ENCODE measurements at places on chromosomes 4 and X.

GRCh38 chrX:129983575-129984110, 1.2 kb downstream of the BCORL1 start:
- DNase-seq = no peak

GRCh38 chrX:11655282-11656015, 10.3 kb downstream of the ARHGAP6 start:
- DNase-seq = no peak

DNA sequence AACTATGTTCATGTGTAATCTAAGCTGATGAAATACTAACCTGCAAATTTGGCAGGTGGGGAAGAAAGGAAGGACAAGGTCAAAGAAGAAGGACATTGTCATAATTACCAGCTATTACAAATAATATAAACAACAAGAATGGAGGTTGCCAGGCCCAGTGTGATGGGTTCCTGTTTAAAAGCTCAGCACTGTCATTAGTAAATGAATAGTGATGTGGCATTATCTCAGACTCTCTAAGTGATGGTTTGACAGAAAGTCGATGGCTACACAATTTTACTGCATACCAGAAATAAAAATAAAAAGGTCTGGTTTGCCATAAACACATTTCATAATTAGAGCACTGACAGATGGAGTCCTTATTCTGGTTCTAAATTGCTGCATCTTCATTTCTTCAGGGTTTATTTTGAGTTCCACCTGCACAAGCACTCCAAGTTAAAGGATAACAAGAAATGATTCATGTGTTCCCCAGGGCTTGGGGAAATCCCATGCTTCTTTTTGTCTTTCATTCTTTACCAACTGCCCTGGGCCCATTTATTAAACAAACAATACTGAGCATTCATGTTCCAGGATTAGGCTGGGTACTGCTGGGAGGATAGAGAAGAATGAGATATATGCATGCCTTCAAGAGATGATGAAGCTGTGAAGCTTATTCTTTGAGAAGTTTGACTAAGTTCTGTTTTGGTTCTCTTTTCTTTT, 367.8 kb upstream of the RASGEF1B start:
- no peak for DNase-seq

GRCh38 chr4:128582427-128582870, 227.1 kb upstream of the JADE1 start:
- DNase-seq = no peak

GRCh38 chr4:69656653-69657158, 3.7 kb upstream of the UGT2A1 start:
- DNase-seq = no peak

GRCh38 chr4:80006935-80007744, 65.9 kb downstream of the ANTXR2 start:
- DNase-seq = no peak

- DNase-seq = no peak
Observed at GRCh38 chrX:130834149-130834548, 68.9 kb downstream of the ENOX2 start.

DNA sequence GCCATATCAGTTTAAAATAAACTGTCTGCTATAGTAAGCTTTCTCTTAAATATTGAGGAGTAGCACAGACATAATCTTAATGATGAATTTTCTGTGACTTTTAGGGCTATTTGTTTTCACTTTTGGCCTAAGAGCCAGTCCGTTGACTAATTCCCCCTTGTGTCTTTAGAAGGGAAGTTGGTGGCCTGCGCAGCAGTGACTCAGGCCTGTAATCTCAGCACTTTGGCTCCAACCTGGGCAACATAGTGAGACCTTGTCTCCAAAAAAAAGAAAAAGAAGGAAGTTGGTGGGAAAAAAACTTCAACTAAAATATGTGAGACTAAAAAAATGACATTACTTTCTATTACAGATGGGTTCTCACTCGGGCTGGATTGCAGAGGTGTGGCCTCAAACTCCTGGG, 3.4 kb downstream of the NCAPG start:
- DNase-seq = no peak

GRCh38 chr4:26290321-26290720, 30.5 kb upstream of the RBPJ start:
- DNase-seq = no peak

GRCh38 chrX:154515090-154515965, 704 bp downstream of the FAM3A start:
- no peak for DNase-seq

GRCh38 chr4:154399259-154399974, 92.2 kb downstream of the DCHS2 start:
- no peak for DNase-seq

GRCh38 chr4:73734530-73735001, 5.8 kb upstream of the CXCL8 start:
- no peak for DNase-seq

DNA sequence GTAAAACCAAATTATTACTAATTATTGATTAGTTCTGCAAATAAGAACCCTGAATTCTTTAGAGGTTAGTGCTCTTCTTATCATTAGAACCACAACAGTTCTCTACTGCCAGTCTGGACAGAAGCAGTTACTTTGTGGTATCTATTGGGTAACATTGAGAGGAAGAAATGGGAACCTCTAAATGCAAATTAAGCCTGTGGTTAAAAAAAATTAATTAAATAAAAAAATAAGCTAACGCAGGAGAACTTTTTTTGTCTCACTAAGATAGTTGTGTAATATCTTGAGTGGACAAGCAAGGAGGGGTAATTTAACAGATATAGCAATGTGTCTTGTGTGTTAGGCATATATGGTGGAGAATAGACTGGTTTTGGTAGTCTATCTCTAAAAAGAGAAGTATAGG, 32.9 kb upstream of the TET2 start:
- no peak for DNase-seq

DNA sequence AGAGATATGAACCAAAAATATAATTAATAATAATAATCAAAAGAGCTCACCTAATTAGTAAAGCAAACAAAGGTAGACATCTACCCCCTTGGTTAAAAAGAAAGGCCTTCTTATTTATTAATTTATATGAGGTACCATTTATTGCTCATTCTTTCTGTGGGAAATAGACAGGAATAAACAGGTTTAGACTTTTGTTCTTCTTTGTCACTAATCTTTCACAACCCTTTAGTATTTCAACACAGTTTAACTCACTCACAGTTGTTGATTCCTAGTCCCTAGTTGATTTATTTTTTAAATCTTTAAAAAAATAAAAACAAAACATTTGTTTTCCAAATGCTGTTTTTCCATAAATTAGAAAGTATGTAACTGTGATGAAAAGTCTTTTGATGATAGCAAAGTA, 5.6 kb downstream of the PPARGC1A start:
- no peak for DNase-seq

GRCh38 chr4:18039113-18039512, 17.6 kb upstream of the LCORL start:
- DNase-seq = no peak

- DNase-seq = no peak
Observed at GRCh38 chr4:127304356-127304755, 328.4 kb upstream of the INTU start.

GRCh38 chrX:130340271-130340670, 552 bp downstream of the SLC25A14 start:
- no peak for DNase-seq

DNA sequence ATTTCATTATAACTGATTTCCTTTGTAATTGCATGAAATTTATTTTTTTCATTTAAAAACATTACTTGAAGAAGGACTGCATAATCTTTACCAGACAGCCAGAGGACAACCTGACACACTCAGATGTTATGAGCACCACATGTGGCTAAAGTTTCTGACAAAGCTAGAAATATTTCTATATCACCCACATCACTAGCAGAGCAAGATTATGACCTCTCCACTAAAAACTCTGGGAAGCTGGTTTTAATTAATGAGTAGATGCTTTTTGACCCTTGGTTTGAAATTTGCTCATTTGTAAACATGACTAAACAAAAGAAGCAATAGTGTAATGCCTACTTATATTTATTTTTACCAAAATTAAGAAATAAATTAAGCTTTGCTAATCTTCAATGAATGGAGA, 661.5 kb upstream of the EPHA5 start:
- DNase-seq = no peak

- no peak for DNase-seq
Observed at GRCh38 chr4:24473309-24473721, 111.0 kb downstream of the DHX15 start.

GRCh38 chrX:148682206-148682605, 181.8 kb downstream of the AFF2 start:
- DNase-seq = no peak

DNA sequence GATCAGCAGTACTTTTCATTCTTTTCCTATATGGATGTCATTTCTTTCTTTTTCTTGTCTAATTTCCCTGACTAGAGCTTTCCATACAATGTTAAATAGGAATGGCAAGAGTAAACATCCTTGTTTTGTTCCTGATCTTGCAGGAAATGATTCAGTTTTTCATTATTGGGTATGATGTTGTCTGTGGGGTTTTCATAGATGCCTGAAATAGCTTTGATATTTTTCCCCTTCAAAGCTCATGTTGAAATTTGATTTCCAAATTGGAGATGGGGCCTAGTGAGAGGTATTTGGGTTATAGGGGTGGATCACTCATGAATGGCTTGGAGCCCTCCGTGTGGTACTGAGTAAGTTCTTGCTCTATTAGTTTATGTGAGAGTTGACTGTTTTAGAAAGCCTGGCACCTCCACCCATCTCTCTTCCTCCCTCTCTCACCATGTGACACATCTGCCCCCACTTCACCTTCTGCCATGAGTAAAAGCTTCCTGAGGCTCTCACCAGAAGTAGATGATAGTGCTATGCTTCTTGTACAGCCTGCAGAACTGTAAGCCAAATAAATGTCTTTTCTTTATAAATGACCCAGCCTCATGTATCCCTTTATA, 22.3 kb upstream of the VSIG1 start:
- DNase-seq = no peak

DNA sequence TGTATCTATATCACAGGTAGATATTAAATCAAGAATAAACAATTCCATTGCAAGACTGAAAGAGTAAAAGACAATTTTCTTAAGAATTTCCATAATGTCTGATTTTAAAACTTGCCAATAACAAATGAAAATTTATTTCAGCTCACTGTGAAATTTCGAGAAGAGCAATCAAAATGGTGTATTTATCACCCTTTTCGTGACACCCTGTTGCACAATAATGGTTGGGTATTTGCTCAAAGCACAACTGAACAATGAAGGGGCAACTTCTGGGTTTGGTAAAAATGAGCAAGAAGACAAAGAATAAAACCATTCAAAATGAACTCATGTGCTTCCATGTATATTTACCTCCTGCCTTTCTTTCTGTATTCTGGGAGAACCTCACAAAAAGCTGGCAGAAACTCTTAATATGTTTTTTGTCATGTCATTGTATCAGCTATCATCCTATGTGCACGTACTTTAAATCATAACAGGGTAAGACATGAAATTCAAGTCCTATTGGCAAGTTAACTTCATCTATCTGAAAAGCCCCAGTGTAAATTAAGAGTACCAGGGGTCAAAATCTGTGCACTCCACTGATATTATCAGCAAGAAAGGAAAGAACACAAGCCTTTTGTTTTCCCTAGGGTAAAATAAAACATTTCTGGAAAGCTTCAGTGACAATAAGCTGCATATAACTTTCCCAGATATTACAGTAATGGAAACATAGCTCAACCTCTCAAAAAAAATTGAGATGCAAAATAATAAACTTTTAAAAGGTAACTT, 126.9 kb upstream of the CBR4 start:
- no peak for DNase-seq

DNA sequence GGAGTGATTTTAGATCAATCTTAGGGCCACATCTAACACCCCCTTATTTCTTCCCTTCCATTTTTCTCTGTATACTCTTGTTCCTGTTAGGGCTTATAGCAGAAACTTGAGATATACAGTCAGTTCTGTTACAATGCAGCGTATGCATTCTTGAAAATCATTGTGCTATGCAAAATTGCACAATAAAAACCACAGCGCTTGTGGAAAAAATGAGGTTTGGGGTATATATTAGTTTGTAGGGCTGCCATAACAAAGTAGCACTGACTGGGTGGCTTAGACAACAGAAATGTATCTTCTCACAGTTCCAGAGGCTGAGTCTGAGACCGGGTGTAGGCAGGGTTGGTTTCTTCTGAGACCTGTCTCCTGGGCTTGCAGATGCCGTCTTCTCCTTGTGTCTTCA, 59.0 kb downstream of the WWC2 start:
- DNase-seq = no peak

DNA sequence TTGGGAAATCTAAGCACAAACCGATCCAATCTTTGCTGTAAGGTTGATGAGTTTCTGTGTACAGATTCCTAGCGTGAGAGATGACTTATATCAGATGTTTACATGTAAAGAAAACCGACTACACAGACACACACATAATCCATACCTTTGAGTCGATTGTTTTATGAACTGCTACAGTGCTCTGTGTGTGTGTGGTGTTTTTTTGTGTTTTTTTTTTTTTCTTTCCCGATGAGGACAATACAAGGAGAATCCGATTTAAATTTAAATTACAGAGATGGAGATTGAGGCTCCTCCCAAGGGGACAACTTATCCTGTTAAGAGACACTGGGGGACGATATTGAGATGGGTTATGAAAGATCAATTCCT, 461 bp upstream of the SLC9A6 start:
- no peak for DNase-seq

DNA sequence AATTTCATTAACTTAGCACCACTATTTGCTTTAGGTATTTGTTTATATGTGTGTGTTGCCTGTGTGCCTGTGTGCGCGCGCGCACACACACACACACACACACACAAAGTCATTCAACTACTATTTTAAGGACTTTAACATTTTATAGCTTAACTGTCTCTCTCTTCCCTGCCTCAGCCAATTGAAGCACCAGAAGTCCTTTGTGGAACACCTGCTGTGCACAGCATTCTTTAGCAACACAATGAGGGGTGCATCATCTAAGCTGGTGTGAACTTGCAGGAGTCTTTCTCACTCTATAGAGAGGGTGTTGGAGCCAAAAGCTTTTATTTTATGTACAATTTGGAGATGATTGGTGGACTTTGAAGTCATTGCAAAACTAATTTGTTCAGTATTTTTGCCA, 31.3 kb downstream of the SLIT2 start:
- DNase-seq = no peak

DNA sequence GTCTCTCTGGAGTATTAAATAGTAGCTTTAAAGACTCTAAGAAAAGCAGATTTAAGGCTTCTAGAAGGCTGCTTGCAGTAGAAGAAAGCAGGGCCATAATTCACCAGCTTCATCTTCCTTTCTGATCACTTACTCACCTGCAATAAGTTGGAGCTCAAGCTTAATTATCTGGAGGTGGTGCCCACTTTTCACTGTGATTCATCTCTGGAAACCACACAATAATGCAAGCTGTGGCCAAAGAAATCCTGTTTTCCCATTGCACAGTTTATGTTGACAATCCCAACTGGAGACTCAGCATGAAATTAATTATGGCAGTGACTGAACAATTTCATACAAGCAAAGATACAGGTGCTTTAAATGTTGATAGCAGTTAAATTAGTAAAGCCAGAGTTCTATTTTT, 14.7 kb downstream of the CWH43 start:
- DNase-seq = no peak

GRCh38 chr4:110614173-110614963, 8.5 kb downstream of the PITX2 start:
- no peak for DNase-seq

Data from activated CD4-positive, alpha-beta T cell treated with anti-CD3 and anti-CD28 coated beads, Interleukin-2, amount 50 U/mL, for 24 hours (primary cell).